ENCODE measurements at places on chromosomes 5 and 9. TPM values are rescaled to one million over a fixed set of nuclear protein-coding genes. Genes with fewer than 3 reads are reported as not detected.

DBH gene
- total RNA-seq, result 0.10 TPM

PSD2 gene
- 0.10 TPM for total RNA-seq

MEIKIN gene
- total RNA-seq, result 1.0 TPM

DPH7 gene
- 17.6 TPM for total RNA-seq

PKD2L2 gene
- not detected for total RNA-seq

C5orf22 gene
- 19.7 TPM for total RNA-seq
